ENCODE measurements at places on chromosomes 4 and X.

- no peak for DNase-seq
Observed at GRCh38 chr4:37338972-37339371, 94.4 kb downstream of the NWD2 start.

- no peak for DNase-seq
Observed at GRCh38 chr4:88734403-88734949, 36.8 kb upstream of the NAP1L5 start.

DNA sequence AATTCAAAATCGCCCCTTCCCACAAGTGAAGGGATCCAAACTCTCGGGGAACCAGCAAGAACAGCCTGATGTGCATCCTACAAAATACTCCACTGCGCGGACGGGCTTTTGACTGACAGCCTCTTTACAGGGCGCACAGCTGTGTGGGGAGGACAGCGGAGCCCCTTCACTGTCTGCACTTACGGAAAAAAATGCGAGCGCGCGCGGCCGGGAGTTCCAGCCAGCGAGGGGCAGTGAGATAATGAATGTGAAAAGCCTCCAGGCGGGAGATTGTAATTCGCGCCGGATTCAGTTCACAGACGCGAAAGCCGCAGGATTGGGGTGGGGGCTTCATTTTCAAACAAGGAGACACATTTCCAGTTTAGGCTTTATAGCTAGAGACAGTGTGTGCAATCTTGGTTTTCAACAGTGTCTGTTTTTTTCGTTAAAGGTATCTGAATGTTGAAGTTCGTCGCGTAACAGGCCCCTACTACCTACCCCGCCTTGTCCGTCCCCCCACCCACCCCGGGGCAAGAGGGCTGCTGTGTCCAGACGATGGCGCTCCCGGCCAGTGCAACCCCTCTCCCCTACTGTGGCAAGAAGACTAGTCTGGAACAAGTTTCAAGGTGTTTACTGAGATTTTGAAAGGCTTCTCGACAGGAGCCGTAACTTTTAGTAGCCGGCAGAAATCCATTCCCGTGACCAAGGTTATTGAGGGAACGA is 1.7 kb upstream of the GPR50 start:
- DNase-seq: no peak

GRCh38 chrX:57964975-57965374 is 54.7 kb upstream of the ZXDA start:
- DNase-seq: no peak

DNA sequence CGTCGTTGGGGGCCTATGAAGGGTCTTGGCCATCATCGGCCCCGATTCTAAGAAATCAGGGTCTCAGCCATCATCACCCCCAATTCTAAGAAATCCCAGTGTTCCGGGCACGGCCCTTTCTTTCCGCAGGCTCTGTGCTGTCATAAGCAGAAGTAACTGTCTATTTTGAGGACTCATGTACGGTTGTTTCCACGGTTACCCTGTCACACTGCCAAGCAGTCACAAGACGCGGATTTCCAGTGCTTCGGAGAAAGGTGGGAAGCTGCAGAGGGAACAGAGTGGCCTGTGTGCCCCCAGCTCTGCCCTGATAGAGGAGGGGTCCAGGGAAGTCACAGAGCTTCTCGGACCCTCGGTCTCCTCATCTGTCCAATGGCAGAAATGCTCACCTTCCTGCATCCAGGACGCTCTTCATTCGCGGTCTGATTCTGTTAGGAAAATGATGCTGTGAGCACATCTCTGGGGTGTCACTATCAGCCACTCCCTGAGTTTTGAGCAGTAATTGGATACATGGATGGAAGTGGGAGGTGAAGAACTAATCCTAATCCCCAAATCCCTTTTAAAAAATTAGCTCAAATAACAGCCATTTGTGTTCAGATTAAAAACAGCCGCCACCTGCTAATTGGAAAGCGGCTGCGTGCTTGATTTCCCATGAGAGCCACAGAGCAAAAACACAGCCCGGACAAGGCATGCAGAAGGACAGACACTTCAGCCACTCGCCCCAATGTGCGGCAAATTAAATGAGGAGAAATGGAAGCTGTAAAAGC is 73.1 kb downstream of the WFS1 start:
- DNase-seq: peak; percentile 59

DNA sequence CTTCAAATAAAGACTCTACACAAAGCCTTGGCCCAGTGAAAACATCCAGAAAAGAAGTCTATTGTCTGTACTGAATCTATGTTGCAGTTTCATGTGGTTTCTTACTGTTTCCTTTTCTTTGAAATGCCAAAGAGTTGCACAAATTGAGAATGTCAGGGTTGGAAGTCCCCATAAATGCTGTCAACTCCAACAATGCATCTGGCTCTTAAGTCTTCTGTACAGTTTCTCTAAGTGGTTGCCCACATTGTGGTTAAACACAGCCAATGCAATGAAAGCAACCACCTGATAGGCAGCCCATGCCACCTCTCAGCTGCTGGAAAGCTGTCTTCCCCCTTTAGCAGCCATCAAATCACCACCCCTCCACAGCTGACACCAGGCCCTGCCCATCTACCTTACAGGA is 67.2 kb upstream of the C1GALT1C1 start:
- DNase-seq: no peak

- DNase-seq: peak; percentile 82
Observed at GRCh38 chr4:56158483-56158882, 209.7 kb downstream of the CEP135 start.

DNA sequence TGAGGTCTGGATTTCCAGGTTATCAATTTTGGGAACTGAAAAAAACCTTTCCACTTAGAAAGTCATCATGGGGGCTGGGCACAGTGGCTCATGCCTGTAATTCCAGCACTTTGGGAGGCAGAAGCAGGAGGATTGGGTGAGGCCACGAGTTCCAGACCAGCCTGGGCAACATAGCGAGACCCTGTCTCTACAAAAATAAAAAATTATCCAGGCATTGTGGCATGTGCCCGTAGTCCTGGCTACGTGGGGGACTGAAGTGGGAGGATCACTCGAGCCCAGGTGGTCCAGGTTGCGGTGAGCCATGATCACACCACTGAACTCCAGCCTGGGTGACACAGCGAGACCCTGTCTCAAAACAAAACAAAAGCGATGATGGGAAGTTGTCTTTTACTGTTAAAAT is 7.9 kb downstream of the TENM3 start:
- no peak for DNase-seq

GRCh38 chr4:171721937-171722336 is 91.3 kb upstream of the GALNTL6 start:
- no peak for DNase-seq
